HT1080 (cell line): ENCODE measurements at places on chromosomes 5 and 9.
A peak's percentile ranks its signal among the peaks of the same experiment; 100 is the strongest.

GRCh38 chr5:34521628-34522290 is 134.4 kb upstream of the RAI14 start:
- DNase-seq: no peak

- DNase-seq: no peak
These were observed 220.6 kb upstream of the TRIM32 start for GRCh38 chr9:116466271-116467235.

GRCh38 chr5:41834506-41834905 is 35.7 kb downstream of the OXCT1 start:
- DNase-seq: no peak

DNA sequence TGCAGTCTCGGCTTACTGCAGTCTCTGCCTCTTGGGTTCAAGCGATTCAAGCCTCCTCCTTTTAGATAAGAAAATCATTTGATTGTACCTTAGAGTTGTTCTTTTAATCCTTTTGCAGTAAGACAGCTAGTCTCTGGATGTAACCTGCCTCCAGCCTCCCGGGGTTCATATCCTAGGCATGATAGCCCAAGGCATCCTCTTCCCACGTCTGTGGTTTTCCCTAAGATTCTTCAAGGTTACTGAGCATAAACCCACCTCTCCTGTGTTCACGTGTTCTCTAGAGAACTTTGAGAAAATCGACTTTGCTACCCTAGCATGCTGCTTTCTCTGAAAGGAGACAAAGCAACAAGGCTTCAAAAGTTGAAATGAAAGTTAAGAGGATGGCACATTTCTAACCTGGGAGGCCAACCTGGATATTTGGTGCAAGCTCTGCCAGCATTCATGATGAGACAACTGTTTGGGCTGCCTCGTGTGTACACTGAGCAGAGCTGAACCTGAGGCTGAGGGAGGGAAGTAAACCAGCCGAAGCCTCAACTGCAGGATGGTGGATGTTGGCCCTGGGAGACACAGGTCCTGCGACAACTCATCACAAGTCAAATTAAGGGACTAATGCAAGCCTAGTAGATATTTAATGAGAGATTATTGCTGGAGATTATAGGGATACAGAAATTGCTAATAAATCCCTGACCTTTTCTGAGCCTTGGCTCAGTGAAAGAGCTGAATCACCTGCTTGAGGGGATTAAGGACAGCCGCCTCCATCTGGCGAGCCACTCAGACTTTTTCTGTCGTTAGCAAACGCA is 261.8 kb downstream of the ARHGAP26 start:
- DNase-seq: no peak

GRCh38 chr9:82091610-82092009 is 103.0 kb downstream of the SPATA31D1 start:
- DNase-seq: no peak

- DNase-seq: no peak
These were observed 39.7 kb downstream of the ADGRV1 start for GRCh38 chr5:90598293-90598692.

DNA sequence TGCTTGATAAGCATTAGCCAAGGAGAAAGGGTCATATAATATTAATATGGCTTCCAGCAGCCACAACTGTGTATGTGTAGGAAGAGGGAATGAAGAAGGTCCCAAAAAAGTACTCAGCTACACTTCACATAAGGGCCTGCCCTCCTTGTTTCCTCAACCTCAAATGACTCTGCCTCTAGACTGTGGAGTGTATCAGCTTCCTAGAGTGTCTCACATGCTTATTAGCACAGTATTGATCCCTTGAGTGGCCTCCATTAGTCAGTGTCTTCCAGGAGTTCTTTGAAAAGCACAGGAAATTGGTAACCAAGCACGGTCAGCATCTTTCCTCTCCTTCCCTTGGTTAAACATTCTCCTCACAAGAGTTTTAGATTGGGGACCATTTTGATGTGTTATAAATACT is 190.4 kb upstream of the ATP10B start:
- no peak for DNase-seq

DNA sequence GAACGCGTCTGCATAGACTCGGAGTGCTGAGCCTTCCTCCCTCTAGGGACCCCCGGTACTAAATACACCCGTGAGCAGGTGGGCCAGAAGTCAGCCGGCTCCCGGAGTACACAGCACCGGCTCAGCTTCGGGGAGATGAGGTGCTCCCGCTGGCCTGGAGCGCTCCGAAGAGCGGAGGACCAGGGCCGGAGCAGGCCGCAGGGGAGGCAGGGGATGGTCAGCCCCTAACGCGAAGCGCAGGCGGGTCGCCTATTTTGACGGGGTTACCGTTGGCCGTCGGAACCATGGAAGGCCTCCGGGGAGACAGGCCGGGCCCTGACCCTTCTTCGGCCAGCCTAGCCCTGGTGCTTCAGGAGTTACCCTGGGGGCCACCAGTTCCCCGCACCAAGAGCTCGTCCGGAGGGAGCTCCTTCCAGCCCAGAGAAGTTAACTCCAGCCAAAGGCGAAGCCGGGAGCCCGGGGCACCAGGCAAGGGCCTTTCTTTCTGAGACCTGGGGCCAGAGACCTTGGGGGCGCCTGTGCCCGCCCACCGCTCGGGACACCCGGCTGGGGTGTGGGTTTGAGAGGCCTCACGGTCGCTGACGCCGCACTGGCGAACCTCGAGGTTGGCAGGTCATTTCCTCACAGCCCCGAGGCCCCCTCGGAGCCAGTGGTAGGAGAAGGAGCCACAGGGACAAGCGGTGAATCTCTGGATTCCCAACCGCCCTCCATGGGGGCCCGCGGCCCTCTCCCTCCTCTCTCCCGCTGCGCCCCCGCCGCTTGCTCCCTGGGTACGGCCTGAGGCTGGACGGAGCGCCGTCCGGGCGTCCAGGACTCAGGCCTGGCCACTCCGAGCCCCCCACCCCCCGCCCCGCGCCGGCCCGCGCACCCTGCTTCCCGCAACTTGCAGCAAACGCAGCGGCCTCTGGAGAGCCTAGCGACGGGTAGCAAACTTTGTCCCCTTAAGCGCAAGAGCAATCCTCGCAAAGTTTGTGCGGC is 3.4 kb upstream of the IRX4 start:
- DNase-seq: no peak

DNA sequence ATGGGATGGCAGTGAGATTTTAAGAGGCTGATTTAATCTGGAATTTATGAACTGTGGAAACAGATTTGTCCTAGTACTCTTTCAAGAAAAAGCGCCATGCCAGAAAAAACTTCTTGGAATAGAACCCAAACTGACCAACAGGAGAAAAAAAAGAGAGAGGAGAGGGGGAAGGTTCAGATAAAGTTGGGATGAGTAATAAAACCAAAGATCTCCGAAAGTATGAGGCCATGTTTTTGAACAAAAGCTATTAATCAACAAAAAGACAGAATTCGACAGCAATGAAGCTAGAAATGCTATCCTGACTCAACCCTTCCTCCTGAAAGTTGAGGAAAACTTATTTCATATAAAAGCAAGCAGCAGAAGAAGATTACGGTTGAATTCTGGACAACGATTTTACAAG is 135.5 kb downstream of the CEMIP2 start:
- no peak for DNase-seq

DNA sequence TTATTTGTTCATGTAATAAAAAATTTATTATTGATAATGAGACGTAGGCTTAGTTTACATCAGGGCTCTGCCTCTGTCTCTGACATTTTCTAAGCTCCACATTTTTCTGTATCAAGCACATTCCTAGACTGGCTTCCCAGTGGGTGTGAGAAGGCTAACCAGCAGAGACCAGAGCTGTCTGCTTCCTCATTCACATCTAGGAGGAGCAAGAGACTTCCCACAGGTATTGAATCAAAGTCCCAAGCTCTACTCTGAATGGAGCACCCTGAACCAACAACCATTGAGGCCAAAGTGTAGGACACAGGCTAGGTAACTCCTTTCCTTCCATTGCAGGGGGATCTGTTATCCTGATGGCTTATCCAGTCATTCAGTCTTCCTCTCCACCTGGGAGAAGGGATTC is 72.4 kb downstream of the PARP8 start:
- no peak for DNase-seq

DNA sequence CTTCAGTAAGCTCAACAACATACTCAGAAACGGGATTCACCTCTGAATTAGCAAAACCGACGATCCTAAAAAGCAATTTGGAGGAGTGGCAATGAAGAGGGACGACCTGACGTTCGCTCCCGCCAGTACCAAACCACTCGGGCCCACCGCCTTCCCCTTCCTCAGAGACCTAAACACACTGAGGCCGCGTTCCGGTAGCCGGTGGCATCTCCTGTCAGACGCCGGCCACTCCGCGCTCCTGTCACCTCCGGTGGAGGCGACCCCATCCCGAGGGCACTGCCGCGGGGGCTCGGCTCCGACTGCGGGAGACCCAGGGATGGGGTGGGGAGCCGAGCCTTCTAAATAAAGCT is 617 bp downstream of the PPP6C start:
- no peak for DNase-seq

DNA sequence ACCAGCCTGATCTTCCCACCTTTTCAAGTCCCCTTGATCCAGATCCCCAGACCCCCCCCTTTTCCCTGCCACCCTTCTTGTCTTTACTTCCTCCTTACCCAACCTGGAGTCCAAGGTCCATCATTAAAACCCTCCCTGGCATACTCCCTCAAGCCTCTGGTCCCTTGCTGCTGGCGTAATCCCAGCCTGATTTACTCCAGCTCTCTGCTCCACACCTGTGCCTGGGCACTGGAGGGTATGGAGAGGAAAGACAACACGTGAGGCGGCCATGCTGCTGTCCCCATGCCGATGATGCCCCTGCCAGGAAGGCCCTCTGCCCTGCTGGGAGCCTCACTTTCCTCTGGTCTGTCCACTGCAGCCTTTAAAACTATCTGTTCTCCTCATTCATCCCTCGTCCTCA is 5.1 kb downstream of the B4GALT7 start:
- DNase-seq: no peak

DNA sequence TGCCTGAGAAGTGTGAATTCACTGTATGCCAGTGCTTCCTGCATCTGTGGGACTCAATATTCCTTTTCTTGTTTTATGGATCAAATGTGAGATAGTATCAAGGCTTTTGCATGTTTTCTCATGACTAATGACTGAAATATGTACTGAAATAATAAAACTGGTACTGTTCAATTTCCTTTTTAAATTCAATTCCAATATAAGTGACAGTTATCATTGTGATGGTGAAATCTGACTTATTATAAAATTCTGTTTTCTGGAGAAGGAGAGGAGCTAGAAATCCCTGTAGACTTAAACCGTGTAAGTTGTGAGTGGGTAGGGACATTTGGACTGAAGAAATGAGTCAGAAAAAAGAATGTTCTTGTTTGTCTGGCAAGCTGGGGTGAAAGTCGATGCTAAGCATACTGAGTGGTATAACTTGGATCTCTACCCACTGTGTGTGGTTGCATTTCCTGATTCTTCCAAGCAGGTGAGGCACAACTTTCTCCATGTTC is 245.2 kb downstream of the EFNA5 start:
- DNase-seq: peak; percentile 90

GRCh38 chr5:79704553-79704952 is 14.9 kb downstream of the CMYA5 start:
- DNase-seq: no peak

- DNase-seq: no peak
These were observed 92.6 kb downstream of the EDIL3 start for GRCh38 chr5:84292000-84292642.

GRCh38 chr5:109529520-109529919 is 119.7 kb upstream of the PJA2 start:
- DNase-seq: no peak

GRCh38 chr9:6230037-6230780 is 14.6 kb downstream of the IL33 start:
- peak; percentile 86 for DNase-seq

DNA sequence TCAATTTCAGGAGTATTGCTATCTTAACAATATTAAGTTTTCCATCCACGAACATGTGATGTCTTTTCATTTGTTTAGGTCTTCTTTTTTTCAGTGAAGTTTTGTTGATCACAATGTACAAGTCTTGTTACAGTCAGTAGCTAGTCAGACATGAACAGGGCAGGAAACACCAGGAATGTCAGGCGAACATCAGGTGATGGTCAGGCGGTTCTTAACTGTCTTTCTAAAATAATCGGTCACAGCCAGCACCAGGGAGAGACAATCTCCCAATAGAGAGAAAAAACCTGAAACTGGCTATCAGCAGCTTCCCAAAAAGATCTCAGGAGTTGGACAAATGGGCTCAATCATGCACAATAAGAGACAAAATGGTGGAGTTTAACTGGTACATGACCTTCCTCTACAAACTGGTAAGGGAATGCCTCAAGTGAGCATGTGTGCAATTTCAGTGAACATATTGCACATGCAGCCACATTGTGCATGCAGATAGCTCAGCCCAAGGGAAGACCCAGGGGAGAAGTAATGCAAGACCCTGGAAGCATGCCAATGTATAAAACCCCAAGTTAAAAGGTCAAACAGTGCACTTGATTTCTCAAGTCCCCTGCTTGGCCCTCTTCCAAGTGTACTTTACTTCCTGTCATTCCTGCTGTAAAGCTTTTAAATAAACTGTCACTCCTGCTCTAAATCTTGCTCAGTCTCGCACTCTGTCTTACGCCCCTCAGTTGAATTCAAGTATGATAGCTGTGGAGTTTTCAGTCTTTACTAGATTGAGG is 176.1 kb upstream of the RASEF start:
- no peak for DNase-seq

- no peak for DNase-seq
These were observed 62.1 kb downstream of the SNCAIP start for GRCh38 chr5:122374110-122374509.

GRCh38 chr5:38996123-38996522 is 78.1 kb downstream of the RICTOR start:
- no peak for DNase-seq

DNA sequence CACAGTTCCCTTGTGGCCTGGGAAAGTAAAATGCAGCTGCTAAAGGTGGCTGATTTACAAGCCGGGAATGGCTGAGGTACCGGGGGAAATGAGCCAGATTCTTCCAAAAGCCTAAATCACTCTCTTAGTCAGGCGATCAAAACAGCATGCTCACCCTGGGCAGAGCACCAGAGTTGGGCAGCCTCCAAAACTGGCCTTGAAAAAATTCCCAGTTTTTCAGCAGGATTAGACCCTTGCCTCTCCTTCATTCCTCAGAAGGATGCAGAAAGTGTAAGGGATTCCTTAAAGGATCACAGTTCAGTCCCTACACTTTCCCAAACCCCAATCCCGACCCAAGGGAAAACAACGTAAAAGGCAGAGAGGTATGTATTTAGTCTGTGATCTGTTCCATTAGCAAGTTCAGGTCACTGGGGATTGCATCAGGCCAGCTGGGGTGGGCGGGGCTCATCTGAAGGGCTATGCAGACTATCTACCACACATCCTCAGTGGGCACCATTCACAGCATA is 16.9 kb downstream of the TMEM174 start:
- no peak for DNase-seq

GRCh38 chr9:137435381-137435891 is 5.7 kb downstream of the ENTPD8 start:
- no peak for DNase-seq
